ENCODE measurements at places on chromosomes 5 and 9. TPM values are rescaled to one million over a fixed set of nuclear protein-coding genes. Genes with fewer than 3 reads are reported as not detected.

The BNIP1 gene
- total RNA-seq = 22.5 TPM

The OBP2B gene
- not detected for total RNA-seq

The ANGPTL2 gene
- not detected for total RNA-seq

GRCh38 chr5:162484986-162485385 lies 417.4 kb downstream of the GABRG2 start:
- H3K36me3 ChIP-seq = no peaks in the 10 kb centered on the region
- no peaks in the 10 kb centered on the region for H3K27me3 ChIP-seq
- no peak overlapping the region for H3K4me3 ChIP-seq
- no peak for DNase-seq

The SPINK13 gene
- total RNA-seq = not detected

DNA sequence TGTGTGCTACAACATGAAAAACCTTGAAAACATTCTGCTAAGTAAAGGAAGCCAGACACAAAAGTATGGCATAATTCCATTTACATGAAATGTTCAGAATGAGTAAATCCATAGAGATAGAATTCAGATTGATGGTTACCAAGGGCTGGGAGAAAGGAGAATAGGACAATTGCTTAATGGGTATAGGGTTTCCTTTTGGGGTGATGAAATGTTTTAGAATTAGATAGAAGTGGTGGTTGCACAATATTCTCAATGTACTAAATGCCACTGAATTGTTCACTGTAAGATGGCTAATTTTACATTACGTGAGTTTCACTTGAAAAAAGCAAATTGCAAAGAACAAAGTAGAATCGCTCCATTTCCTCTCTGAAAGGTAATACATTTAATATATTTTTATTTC lies 43.0 kb upstream of the GAS1 start:
- H3K36me3 ChIP-seq = no peaks in the 10 kb centered on the region
- no peaks in the 10 kb centered on the region for H3K27me3 ChIP-seq
- no peak overlapping the region for H3K4me3 ChIP-seq
- no peak overlapping the region for H3K27ac ChIP-seq

Measured in CD4-positive, alpha-beta T cell (primary cell).